ENCODE measurements at places on chromosomes 12 and 14.

GRCh38 chr12:107079172-107080011, 14.0 kb downstream of the CRY1 start:
- peak; percentile 45 for DNase-seq

DNA sequence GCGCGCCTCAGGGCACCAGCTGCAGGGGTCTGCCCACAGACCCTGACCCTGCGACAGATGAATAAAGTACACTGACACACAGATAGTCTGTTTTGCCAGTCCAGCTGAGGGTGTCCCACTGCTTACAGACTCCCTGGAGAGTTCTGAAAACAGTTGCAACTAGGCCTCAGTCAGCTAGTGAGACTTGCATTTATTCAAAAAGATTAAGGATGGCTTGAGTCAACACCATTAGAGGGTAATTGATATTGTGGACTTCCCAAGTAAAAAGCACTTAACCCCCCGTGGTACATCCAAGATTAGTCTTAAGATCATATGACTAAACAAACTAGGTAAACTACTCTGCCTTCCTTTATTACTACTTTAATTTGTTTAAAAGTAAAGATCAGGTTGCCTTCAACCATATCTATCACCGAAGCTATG, 11.1 kb upstream of the PSEN1 start:
- no peak for DNase-seq

DNA sequence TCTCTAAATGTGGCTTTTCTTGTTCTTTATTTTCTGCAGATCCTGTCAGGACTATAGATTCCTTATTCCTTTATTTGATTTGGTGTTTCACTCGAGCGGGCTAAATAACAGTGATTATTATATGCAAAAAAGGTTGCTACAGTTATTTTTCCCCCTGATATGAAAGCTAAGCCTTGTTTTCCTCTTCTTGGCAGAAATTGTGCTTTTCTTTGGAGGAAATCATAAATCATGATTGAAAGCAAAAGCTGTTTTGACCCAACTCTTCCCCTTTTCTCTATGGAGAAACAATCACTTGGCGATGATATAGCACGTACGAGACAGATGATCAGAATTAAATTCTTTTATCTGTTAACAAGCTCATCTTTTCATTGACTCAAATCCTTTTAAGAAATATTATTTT, 31.4 kb downstream of the PPFIBP1 start:
- DNase-seq, result no peak

GRCh38 chr12:15142711-15143110, 78.5 kb downstream of the RERG start:
- no peak for DNase-seq

DNA sequence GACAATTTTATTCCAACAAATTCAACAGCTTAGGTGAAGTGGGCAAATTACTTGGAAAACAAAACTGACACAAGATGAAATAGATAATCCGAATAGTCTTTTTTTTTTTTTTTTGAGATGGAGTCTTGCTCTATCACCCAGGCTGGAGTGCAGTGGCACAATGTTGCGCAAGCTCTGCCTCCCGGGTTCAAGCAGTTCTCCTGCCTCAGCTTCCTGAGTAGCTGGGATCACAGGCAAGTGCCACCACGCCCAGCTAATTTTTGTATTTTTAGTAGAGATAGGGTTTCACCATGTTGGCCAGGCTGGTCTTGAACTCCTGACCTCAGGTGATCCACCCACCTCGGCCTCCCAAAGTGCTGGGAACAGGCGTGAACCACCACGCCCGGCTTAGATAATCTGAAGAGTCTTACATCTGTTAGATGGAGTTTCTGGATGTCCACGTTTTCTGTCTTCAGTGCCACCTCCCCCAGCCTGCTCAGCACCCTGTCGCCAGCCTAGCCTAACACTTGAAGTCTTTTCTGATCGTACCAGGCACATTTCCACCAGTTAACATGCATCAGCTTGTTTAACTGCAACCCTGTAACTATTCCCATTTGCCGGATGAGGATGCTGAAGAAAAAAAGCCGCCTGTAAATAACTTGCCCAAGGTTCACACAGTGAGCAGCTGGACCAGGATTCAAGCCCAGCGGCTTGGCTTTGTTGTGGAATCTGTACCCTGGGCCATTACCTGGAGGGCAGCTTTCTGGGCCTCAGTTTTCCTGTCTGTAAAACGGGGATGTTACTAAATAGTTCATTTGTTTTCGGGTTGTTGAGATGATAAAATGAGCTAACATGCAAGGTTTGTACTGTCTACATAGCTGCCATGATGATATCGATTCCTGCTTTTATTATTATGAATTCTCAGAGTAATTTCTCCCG, 26.4 kb downstream of the FBRSL1 start:
- no peak for DNase-seq

GRCh38 chr12:53053218-53054111, 3.6 kb downstream of the TNS2 start:
- peak; percentile 73 for DNase-seq

- no peak for DNase-seq
Measured at GRCh38 chr12:6767353-6768319, 1.5 kb downstream of the PTMS start.

GRCh38 chr14:102164241-102164641, 24.5 kb downstream of the WDR20 start:
- no peak for DNase-seq

GRCh38 chr14:53444677-53445312, 291.7 kb upstream of the DDHD1 start:
- no peak for DNase-seq

- DNase-seq, result no peak
Measured at GRCh38 chr12:5437589-5437988, 5.7 kb downstream of the NTF3 start.

DNA sequence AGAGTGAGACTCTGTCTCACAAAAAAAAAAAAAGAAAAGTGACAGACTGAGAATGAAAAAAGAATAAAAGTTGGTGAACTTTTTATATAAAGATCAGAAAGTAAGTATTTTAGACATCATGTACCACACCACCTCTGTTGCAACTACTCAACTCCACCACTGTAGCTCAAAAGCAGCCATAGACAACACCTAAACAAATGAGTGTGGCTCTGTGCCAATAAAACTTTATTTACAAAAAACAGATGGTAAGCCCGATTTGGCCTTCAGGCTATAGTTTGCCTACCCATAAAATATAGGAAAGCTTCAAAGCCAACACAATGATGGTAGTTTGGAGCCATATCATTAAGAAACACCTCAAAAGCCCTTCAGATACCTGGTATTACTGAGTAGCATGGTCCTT, 154.5 kb upstream of the FOXN3 start:
- DNase-seq, result no peak

DNA sequence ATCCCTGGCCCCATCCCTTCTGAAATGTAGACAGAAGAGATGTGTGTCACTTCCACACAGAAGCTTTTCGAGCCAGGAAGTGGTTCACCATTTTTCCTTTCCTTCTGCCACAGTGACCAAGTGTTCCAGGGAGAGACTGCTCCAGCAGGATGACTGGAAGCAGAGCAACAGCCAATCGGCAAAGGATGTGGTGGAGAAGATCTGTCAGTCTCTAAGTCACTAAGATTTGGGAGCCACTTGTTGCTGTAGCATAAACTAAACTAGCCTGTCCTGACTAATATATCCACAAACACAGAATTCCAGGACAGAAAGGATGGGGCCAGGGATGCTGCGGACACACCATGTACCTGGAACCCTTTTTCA, 42.9 kb downstream of the DUSP6 start:
- no peak for DNase-seq

GRCh38 chr12:64491718-64492117, 39.8 kb downstream of the TBK1 start:
- DNase-seq, result no peak

DNA sequence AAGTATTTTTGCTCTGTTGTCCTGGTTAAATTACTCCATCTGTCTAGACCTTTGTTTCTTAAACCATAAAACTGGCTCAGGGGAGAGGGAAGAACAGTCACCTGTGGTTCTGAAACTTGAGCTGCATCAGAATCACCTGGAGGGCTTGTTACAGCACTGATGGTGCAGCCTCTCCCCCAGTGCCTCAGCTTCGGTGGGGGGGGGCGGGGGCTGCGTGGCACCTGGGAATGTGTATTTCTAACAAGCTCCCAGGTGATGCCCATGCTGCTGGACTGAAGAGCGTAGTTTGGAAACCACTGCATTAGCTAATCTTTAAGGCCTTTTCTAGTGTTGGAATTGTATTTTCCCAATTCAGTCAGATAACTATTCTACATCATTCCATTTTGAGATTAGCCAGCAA, 42.7 kb downstream of the GPHB5 start:
- DNase-seq, result no peak

DNA sequence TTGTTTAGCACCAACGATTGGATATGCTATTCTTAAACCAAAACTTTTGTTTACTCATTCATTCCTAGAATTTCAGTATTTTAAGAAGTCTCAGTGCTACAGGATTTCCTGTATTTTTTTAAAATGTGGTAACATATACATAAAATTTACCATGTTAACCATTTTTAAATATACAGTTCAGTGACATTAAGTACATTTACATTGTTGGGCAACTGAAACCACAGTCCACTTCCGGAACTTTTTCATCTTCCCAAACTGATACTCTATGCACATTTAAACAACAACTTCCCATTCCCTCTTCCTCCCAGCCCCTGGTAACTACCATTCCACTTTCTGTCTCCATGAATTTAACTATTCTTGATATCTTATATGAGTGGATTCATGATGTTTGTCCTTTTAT, 30.3 kb downstream of the PDE3A start:
- DNase-seq, result no peak

- no peak for DNase-seq
Measured at GRCh38 chr12:122730215-122731014, at the start of gene HCAR1. TSS of gene HCAR1 (minus strand) at chr12:122730844. CDS start at chr12:122730339, 505 bp downstream.

DNA sequence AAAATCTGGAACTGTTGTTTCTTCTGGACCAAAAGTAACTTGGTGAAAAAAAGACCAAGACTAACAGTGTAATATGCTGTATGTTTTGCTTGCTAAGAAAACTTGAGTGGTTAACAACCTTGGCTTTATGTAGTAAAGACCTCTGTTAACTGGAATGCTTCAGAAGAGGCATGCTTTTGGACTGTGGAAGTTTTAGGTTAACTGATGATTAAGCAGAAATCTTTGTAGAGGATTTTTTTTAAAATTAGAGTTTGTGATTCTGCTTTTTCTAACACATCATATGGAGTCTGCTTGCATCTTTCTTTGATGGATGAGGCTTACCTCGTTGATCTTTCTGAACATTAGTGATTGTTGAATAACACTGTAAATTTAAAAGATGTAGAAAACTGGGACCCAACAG, 17.5 kb downstream of the PELI2 start:
- DNase-seq, result no peak

- DNase-seq, result no peak
Measured at GRCh38 chr14:44795725-44796124, 166.0 kb downstream of the KLHL28 start.

GRCh38 chr12:318759-319515, 56.3 kb upstream of the SLC6A13 start:
- no peak for DNase-seq

- DNase-seq, result peak; percentile 72
Measured at GRCh38 chr14:91249841-91250616, 5.5 kb upstream of the GPR68 start.

DNA sequence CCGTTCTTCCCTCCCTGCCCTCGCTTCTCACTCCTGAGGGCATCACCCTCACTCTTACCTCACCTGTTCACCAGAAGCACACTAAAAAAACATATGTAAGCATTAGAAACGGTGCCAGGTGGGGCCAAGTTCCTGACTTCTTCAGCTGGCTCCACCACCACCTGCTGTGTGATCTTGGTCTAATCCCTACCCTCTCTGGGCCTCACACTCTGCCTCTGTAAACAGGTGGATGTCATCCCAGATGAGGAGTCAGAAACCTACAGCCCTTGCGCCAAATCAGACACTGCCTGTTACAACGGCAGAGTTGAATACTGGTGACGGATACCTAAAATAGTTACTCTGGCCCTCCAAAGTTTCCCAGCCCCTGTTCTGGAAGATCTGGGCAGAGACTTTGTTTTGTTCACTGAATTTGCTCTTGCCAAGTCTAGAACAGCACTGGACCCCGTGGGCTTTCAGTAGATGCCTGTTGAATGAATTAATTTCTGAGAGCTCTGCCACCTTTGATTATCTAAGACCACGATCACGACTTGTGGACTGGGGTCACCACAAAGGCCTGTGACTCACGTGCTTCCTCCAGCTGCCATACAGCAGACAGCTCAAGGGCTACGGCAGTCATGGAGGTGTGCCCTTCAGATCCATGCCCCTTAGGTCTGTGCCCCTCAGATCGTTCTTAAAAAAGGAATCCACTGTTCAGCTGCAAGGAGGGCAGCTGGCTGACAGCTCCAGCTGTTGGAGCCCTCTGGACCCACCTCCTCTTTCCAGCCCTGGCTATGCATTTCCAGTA, 71.9 kb downstream of the GSC start:
- no peak for DNase-seq

DNA sequence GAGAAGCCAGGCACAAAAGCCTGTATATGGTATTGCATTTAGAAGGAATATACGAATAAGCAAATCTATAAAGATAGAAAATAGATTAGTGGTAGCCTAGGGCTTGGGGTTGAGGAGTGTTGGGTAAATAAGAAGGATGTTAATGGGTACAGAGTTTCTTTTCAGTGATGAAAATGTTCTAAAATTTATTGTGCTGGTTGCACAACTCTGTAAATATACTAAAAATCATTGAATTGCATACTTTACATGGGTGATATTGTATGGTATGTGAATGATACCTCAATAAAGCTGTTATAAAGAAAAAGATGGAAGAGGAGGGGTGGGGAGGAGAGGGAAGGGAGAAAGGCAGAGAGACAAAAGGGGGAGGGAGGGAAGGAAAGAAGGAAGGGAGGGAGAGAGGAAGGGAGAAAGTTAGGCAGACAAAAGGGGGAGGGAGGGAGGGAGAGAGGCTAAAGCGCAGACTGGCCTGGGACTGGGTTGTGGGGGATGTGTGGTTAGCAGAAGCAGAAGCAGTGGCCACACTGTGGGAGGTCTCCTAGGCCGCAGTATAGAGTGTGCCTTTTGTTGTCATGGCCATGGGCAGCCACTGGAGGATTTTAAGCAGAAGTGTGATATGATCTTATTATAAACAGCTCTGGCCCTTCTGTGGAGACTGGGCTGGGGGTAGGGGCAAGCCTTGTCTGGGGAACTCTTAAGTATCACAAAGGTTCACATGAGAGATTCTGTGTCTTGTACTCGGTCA, 73.6 kb upstream of the ELK3 start:
- DNase-seq, result no peak

DNA sequence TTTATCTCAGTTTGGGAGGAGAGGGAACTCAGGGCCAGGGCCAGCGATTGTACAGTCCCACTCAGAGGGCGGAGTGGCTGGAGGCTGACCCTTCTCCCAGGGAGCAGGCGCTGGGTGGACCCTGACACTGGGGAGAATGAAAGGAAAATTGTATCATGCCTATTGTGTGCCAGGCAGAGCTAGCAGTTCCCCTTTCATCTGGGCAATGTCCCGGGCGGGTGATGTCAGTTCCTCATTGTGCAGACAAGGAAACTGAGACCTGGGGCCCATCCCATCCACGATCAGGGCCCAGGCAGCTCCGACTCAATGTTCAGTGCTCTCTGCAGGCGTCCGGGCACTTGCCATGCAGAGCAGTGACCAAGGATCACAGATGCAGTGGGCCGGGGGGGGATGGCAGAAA, 101.9 kb upstream of the RTL1 start:
- no peak for DNase-seq

GRCh38 chr12:44053549-44054127, 217.8 kb downstream of the TMEM117 start:
- no peak for DNase-seq

GRCh38 chr14:52551205-52551604, 1.1 kb downstream of the TXNDC16 start:
- no peak for DNase-seq

- no peak for DNase-seq
Measured at GRCh38 chr14:81952917-81953316, 419.3 kb upstream of the SEL1L start.
